ENCODE measurements at places on chromosomes 11 and 22.

- DNase-seq, result no peak
Observed at GRCh38 chr22:28883917-28884746, 760 bp downstream of the ZNRF3 start.

GRCh38 chr22:28397306-28397705, 282.3 kb downstream of the TTC28 start:
- DNase-seq, result no peak

DNA sequence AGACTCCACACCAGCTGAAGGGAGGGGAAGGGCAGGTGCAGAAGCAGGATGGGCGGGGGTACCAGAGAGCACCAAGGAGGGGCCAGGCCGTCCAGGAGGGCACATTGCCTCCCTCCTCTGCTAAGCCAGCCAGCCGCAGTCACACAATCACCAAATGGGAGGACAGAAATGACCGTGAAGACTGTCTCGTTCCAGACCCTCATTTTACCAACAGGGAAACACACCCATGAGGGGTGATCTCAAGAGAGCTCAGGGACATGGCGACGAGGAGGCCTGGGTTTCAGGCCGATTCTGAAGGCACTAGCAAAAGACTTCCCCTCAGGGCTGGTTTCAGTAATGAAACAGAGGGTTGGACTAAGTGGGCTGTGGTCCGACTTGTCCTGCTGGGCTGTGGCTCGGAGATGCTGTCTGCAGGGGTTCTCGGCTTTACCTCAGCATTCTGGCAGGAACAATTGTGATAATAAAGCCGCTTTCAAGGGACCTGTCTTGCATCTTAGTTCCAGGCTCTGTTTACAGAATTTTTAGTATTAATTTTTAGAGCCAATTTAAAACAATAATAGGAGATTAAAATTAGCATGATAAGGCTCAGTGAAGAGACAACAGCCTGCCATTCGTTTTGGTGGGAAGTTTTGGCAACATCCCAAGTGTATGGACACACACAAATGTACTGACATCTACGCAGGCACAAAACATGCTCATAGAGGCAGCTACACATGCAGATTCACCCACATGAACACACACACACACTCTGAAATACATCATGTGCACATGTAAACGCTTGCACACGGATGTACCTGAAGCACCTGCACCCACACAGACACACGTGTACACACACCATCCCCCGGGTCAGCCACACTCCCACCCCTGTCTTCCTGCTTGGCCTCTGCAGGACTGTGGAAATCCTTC, 2.0 kb upstream of the B3GAT1 start:
- no peak for DNase-seq

DNA sequence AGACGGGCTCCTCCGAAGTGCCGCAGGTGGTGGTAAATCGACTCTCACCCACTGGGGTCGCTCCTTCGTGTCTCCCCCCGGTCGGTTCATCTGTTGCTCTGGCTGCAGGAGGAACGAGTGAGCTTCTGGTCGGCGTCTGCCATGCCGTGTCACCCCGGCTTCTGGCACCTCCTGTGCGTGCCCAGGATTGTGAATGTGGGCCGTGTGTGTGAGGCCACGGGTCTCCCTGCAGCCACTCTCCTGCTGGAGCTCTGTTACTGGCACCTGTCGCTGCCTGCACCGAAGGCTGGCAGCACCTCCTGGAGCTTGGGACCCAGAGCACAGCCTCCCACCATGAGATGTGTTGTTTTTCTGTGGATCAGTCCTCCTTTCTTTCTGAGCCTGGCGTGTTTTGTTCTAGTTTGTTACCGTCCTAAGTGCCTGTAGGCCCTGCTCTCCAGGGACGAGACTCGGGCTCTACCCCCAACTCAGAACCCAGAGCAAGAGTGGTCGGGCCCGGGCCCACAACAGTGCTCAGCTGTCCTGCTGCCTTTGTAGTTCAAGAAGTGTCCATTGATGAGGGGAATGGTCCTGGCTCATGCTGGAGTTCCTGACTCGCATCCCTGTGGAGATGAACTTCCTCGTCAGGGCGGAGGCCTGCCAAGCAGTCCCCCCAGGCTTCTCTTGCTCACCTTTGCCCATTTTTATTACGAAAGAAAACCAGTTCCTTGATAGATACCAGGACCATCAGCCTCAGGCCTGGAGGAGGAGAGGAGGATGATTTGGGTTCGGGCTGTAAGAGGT, 66.6 kb downstream of the MED15 start:
- no peak for DNase-seq

- no peak for DNase-seq
Observed at GRCh38 chr11:13045734-13046133, 36.6 kb downstream of the RASSF10 start.

DNA sequence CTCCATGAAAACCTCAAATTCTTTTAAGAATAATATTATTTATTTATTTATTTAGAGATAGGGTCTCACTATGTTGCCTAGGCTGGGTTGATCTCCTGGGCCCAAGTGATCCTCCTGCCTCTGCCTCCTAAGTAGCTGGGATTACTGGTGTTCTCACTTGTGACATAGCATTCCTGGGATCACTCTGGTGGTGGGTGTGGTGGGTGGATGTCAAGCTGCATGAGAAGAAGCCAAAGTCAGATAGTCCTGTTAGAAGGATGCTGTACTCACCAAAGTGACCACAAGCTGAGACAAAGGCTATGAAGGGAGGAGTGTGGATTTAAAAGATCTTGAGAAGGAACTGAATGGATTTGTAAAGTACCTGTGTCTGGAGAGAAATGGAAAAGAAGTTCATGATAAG, 87.9 kb upstream of the SPON1 start:
- DNase-seq, result no peak

GRCh38 chr11:63813563-63814382, 517 bp downstream of the SPINDOC start:
- peak; percentile 4 for DNase-seq

DNA sequence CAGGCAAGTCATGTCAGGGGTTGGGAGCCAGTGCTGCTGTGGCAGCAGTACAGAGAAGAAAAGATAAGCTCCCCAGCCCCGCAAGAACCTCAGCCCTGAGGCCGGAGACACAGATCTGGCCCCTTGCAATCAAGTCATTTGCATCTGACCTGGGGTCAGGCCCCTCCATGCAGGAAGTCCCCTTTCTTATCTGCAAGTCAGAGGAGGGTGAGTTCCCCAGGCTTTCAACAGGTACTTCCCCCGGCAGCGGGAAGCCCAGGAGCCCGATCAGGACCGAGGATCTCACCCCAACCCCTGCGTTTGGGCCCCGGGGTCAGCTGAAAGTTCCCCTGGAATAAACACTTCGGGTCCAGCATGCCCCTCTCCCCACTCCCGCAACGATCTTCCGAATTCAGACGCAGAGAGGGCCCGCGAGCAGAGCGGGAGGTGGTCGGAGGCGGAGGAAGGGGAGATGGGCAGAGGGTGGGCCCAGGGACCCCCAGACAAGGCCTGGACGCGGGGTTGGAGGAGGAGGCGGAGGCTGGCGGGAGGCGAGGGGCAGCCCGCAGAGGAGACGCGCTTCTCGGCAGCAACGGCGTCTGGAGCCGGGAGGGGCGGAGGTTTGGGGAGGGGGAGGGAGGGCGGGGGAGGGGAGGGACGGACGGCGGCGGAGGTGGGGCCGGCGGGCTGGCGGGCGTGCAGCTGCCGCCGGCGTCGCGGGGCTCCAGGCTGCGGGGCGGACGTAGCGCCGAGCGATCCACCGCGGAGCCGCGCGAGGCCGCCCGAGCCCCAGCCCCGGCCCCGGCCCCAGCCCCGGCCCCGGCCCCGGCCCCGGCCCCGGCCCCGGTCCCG, at the start of gene TSPAN18:
TSS of gene TSPAN18 (plus strand) at position 680 of the 831 bp plus-strand sequence. CDS start 179,455 bp downstream, outside the sequence.
- no peak for DNase-seq

DNA sequence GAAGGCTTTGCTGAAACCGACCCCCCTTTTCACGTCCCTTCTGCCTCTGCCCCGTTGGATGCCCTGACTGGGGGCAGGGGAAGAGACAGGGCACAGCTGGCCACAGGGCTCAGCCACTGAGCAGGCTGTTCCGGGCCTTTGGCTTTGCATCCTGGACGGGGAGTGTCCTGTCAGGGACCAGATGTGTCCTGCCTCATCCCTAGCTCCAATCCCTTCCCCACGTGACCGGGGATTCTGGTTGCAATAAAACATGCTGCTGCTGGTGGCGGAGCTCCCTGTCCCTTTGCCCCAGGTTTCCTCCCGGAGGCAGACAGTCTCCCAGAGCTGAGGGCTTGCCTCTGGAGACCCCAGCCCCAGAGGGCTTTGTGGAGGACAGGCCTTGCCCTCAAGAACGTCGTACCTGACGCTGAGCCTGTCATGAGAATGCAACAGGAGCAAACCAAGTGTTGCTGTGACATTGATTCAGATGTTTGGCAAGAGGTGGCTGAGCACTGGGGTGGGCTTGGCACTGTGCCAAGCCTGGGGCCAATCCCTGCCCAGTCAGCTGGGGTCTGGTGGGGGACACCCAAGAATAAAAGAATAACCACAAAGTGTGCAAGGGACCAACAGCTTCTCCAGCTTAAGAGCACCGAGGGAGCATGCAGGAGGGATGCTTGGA, 7.3 kb downstream of the CDC42EP2 start:
- DNase-seq, result no peak

DNA sequence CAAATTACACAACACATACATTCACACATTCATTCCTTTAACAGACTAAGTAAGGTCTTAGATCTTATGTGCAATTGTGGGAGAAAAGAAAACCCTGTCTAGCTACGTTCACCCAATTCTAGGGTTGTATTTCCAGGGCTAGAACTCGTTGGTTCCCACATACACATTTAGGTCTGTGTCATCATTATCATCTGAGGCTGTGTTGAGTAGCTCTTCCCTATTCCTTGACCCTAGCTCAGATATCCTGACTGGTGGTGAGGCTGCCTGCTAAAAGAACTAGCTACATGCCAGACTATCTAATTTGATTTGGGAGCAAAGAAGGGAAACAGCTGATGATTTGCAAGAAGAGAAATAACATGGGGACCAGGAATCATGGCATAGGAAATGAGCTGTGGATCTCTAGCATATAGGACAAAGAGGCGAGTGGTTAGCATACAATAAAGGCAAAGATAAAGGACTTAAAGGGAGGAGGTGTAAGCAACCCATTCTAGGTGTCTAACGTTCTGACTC, 27.5 kb upstream of the OR10G7 start:
- DNase-seq, result no peak

DNA sequence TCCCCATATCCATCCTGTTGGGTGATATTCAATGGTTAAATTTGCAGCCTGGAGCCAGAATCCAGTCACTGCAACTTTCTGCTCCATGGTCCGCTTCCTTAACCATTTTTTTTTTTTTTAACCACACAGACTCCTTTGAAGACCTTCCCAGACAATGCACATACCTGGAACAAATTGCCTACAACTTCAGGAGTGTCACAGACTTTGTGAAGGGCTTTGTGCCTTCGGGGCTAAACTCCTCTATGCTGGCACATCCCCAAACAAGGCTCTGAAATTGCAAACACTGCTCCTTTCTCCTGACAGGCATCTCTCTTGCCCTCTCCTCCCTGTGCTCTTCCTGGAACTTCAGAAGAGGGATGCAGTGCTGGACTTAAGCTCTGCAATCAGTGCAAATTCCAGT, 40.6 kb downstream of the TENM4 start:
- DNase-seq, result no peak

DNA sequence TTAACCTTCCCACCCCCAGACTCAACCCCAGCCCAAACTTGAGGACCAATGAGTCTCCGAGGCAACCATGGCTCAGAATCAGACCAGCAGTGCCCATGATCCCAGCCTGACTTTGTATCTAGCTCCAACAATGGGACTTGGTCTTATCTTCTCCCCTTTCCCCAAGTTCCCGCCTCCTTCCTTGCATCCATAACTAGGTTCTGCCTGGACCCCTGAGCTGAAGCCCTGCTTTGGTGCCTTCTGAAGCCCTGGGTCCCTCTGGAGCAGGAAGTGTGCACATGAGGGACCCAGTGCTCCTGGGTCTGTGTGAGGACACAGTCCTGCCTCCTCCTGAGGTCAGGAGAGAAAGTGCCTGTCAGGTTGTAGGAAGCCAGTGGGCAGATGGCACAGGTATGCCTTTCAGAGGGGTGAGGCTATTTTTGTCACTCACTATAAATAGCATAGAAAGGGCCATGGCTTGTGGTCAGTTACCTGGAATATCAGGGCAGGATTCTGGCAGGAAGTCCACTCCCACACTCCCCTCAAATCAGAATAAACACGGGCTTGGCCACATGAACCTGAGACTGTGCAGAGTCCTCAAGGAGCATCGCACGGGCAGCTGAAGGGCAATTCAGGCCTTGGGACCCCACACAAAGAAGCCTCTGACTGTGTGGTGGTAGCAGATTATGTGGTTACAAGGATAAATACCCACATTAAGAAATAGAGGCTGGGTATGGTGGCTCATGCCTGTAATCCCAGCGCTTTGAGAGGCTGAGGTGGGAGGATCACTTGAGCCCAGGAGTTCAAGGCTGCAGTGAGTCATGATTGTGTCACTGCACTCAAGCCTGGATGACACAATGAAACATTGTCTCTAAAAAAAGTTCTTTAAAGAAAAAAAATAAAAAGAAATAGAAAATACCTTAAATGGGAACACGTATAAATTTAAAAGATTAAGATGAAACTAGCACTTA, 27.4 kb downstream of the RCN1 start:
- no peak for DNase-seq

DNA sequence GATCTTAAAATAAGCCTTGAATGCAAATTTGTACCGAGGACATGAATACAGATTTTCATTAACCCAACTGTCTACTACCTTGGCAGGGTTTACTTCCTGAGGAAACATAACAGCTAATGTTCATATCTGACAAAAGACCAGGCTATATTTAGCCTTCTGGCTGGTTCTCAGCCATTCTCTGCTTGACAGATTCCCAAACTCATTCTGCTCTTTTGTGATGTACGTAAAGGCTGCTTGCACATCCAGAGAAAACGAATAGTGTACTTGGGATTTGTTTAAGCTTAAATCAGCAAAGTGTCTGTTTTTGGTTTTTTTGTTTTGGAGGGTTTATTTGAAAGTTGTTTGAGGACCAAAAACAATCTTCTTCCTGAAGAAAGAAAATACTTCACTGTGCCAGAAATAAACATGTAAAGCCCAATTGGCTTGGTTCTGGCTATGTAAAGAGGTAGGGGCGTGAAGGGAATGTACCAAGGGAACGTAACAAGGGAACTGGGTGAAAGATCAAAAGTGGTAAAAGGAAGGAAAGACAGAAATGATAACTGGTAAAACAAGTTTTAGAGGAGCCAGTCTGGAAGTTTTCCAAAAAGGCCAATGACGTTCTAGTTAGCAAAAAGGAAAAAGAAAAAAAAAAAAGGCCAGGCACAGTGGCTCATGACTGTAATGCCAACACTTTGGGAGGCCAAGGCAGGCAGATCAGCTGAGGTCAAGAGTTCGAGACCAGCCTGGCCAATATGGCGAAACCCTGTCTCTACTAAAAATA, 21.4 kb upstream of the CRTAM start:
- DNase-seq, result no peak

GRCh38 chr11:67371189-67371910, 2.0 kb downstream of the CLCF1 start:
- no peak for DNase-seq

GRCh38 chr22:29816539-29816938, 21.5 kb downstream of the ASCC2 start:
- DNase-seq, result no peak

DNA sequence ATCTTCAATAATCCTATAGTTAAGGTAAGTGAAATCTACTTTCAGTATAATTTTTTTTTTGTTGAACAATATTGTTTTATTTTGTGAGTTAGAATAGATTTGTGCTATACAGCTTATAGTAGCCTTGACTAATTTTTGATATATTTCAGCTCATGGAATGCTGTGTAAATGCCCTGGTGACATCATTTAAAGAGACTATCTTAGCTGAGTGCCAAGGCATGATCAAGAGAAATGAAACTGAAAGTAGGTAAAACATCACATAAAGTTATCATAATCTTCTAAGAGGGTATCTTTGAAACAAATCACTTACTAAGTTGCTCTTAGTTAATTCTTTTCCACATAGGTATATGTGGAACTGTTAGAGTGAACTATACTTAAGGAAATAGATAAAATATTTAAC, 51.4 kb upstream of the ACAT1 start:
- no peak for DNase-seq

GRCh38 chr11:67118181-67118766, 789 bp upstream of the KDM2A start:
- no peak for DNase-seq
